Fibroblast of skin of scalp (primary cell): ENCODE measurements at places on chromosomes 2 and 18.
A peak's percentile ranks its signal among the peaks of the same experiment; 100 is the strongest.

GRCh38 chr2:50657735-50658134 lies 374.2 kb downstream of the NRXN1 start:
- no peak for DNase-seq

DNA sequence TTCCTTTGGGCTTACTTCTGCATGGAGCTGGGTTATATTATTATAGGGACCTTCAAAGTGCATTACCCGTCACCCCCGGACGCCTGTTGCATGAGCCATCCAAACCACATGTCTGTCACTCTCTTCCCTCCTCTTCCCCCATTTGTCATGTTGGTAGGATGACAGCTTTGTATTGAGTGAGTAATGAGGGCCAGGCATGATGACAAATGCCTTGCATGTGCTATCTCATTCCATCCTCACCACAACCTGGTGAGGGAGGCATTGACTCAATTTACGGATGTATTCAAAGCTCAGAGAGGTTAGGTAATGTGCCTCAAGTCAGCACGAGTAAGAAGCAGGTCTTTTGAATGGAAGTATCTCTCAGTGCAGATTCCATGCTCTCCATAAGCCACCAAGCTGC lies 510.5 kb upstream of the TNP1 start:
- peak; percentile 93 for DNase-seq

GRCh38 chr2:240895656-240896388 lies at the start of gene MAB21L4:
Gene MAB21L4, minus strand, starts transcription at chr2:240896156. Its CDS starts 159 bp downstream, at chr2:240895997.
- DNase-seq: no peak

GRCh38 chr2:59015027-59015426 lies 773.9 kb upstream of the FANCL start:
- DNase-seq: no peak

DNA sequence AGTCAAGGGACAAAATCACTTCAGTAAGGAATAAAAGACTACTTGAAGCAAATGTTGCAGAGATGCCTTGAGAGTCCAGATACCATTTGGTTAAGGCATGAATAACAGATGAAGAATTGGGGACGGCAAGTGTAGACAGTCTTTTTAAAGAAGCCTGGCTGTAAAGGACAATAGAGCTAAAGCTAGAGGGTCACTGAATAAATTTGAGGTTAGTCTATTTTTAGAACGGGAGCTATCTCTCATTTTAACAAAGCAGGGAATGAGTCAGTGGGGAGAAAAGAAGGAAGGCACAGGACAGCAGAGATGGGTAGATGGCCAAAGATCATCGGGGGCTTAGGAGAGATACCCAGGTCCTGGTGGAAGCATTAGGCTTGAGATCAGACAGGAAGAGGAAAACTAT lies 30.6 kb upstream of the CHN1 start:
- no peak for DNase-seq

- no peak for DNase-seq
Observed at GRCh38 chr2:48016225-48017019, 110.1 kb upstream of the FBXO11 start.

DNA sequence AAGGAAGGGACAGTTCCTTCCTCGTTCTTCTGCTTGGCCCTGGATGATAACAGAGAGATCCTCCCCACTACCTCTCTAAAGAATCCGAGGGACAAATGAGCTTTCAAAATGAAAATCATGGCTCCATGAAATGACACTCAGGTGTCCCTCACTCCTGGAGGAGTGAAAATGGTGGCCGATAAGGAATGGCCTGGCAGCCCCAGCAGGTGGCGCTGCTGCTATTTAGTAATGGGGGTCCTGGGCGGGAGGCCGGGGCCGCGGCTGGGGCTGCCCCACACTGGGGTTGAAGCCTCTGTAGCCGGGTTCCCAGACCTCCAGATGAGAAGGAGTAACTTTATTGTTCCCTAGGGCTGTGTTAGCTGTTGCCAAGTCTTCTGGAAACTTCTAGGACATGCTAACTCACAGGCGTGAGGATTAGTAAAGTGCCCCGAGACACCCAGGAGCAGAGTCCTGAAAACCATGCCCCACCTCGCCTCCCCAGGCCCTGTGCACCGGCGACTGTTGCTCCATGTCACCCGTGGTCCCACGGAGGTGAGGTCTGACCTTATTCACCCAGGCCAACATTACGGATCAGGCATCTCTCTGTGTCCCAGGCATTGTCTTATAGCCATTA lies 138.0 kb downstream of the CTIF start:
- peak; percentile 56 for DNase-seq

- no peak for DNase-seq
Observed at GRCh38 chr18:75880925-75881504, 453.5 kb upstream of the SMIM21 start.

GRCh38 chr18:46211816-46212215 lies 107.6 kb downstream of the HAUS1 start:
- DNase-seq: peak; percentile 35

GRCh38 chr18:4748975-4749374 lies 293.9 kb upstream of the DLGAP1 start:
- DNase-seq: no peak

- peak; percentile 80 for DNase-seq
Observed at GRCh38 chr2:231612109-231612455, 19.4 kb downstream of the TEX44 start.

GRCh38 chr2:224524657-224525056 lies 60.5 kb downstream of the CUL3 start:
- DNase-seq: no peak

- DNase-seq: no peak
Observed at GRCh38 chr2:110934948-110935347, 185.8 kb upstream of the BCL2L11 start.

DNA sequence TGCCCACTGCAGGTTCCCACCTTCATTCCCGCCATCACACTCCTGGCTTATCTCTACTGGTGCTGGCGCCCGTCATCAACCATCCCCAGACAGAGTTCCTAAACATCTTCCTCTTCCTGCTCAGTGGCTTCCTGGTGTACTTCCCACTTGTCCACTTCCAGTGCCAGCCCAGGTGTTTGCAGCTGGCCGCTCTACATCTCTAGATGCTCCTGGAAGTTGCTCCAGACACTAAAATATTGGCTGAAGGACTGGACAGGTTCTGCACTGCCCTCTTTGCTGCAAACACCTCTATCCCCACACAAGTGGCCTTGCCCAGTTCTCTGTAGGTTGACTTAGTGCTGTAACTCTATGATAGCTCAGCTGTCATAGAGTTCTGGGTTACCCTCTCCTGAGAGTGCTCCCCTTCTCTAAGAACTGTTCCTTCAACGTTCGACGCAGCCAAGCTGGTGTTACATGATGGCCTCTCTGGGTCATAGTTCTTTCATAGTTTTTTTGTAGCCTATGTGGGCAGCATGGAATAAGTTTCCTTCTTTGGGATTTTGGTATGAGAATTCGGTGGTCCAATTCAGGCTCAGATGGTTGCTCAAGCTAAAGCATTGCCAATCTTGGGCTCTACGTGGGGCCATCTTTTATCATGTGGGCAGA lies 45.8 kb upstream of the PUM2 start:
- DNase-seq: no peak

DNA sequence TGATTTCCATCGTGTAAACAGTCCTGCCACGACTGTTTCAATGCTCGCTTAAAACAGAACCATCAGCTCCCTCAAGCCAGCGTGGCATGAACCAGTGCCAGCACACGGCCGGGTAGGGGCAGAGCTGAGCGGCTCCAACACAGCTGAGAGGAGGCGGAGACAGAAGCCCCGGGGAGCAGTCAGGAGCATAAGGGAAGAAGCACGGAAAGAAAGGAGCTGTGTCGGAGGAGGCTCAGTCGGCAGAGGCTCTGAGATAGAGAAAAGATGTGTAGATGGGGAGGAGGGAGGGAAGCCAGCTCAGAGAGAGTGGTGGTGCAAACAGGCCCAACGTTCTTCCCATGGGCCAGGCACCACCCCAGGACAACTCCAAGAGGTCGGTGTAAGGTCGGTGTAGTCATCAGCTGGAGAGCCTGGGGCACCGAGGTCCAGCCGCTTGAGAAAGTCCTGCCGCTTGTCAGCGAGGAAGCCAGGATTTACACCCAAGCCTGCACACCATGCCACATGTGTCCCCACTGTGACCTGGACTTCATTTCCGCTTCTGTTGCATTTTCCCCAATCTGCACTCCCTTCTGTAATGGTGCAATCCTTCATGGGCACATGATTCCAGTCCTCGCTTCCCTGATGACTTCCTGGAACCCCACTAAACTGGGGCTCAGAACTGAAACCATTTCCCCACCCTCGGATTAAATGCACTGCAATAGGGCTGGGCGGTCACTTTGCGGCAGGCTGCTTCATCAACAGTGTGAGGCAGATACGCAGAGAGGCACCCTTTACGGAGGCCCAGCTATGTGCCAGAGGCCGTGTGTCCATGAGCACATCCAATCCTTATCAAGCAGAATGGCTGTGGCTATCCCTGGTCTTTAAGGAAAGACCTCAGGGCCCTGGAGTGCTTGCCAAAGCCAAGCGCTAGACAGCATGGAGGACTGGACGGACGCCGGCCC lies 43.5 kb downstream of the CYP27C1 start:
- DNase-seq: peak; percentile 66

DNA sequence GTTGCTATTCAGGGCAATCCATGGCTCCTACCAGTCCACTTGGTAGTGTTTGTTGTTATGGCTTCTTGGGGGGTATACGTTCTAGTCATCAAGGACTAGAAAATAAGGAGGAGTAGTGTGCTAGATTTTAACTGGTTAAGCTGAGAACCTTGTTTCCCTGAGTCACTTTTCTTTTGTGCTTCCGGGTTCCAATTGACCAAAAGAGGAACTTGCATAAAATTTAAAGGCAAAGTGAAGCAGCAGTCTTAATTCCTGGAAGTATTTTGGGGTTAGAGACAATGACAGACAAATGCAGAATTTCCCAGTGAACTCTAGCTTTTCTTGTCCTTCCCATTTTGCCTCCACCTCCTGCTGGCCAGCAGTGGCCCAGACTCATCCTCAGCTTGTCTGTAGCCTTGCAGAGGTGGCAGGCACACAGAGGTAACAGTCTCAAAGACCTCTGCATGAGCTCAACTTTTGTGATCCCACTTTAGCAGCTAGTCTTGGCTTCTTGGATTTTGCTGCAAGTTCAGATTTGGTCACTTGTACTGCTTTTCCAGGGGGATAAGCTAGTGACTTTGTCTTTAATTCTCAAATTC lies 1105.8 kb upstream of the NXPH2 start:
- DNase-seq: no peak

DNA sequence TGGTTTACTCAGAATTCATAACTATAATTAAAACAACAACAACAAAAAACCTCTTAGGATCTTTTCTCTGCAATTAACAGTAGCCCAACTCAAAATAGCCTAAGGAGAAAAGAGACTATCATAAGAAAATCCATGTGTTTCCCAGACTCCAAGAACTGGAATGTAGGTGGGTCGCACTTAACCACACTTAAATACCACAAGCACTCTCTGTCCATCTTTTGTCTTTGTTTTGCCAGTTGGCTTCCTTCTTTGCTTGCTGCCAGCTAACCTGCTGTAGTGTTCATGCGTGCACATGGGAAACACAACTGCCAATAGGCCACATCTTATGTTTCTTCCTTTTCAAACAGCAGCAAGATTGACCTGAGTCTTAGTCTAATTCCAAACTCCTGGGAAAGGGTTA lies 24.1 kb upstream of the ACVR1 start:
- DNase-seq: no peak

GRCh38 chr2:163554864-163555263 lies 180.9 kb downstream of the FIGN start:
- DNase-seq: peak; percentile 13

- DNase-seq: peak; percentile 62
Observed at GRCh38 chr2:152523091-152523490, 188.1 kb downstream of the FMNL2 start.

- DNase-seq: no peak
Observed at GRCh38 chr2:200155652-200156051, 150.8 kb upstream of the SPATS2L start.

DNA sequence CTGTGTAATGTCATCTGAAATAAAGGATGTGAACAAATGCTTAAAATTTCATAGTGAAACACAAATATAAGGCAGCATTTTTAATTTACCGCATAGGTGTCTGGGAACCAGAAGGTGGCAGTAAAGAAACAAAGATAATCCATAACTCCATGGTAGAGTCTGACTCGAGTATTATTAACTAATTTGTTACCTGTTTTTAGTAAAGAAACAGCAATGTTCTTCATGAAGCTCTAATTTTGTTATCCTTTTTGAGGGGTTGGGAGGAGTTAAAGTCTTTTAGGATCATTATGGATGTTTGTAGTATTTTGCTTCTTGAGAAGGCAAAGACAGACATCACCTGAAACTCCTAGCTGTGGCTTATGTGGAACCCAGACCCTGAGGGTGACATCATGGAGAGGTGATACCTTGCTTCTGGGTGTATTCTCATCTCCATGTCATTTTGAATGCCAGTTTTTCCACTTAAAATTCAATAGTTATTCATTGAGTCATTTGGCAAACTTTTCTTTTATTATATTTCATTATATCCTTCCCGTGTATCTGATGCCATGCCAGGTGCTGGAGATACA lies 286.2 kb upstream of the EPAS1 start:
- DNase-seq: peak; percentile 50

GRCh38 chr2:120960770-120961366 lies 225.2 kb downstream of the GLI2 start:
- no peak for DNase-seq

- no peak for DNase-seq
Observed at GRCh38 chr18:25876330-25876948, 214.0 kb downstream of the SS18 start.

DNA sequence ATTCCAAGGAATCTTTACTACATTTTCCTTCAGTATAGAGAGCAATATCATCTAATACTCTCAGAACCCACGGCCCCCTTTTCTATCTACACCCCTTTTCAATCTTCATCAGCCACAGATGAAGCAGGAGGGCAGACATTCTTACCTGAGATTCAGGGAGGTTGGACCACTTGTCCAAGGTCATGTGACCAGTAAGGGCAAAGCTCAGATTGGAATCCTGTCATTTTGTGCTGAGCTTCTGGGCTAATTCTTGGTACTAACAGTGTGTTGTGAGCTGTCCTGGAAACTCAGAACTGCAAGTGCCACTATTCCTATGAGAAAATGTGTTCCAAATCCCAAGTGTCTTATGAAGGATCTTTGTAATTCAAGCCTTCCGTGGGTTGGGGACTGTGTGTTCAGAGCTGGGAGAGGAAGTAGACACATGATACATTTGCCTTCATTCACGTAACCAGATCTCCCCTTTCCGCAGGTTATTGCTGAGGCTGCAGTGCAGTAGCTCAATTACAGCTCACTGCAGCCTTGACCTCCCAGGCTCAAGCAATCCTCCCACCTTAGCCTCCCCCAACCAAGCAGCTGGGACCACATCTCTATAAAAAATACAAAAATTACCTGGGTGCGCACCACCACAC lies 3.3 kb downstream of the CHRNA1 start:
- DNase-seq: no peak

- DNase-seq: peak; percentile 17
Observed at GRCh38 chr2:172208791-172209325, 106.2 kb upstream of the DLX2 start.
